NCI-H1436 treated with DMSO at 0.1 percent for 48 hours (cell line): ENCODE measurements at places on chromosomes 16 and 17.

- DNase-seq: no peak
These were observed 22.6 kb downstream of the CNTNAP1 start for GRCh38 chr17:42704837-42705494.

- DNase-seq: no peak
These were observed 94.9 kb downstream of the TMEM132E start for GRCh38 chr17:34673995-34674890.

DNA sequence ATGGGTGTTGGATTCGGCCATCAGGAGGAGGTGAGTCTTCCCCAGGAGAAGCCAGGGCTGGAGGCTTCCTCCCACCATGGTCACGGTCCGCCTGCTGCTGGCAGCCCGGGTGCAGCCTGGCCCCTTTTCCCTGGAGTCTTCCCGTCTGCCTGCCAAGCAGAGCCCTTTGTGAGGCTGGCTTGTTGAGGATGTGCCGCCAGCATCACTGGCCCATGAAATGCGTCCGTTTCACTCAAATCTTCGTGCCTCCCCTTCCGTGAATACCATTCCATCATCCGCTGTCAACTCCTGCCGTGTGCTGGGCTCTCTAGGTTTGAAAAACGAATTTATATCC, 9.6 kb downstream of the VPS4A start:
- no peak for DNase-seq

DNA sequence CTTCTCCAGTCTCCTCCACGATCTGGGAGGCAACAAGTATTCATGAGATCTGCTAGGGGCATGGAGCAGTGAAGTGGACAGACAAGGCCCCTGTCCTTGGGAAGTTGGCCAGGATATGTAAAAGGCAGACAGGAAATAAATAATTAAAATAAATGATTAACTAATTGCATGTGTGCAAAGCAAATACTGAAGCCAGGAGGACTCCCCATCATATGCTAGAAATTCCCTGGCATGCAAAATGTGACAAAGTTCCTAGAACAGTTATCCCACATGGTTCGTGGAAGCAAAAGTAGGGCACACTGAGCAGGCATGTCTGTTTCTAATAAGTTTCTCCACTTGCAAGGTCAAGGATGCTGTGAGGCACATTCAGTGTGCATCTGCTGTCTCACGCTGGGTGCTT, 86.8 kb downstream of the CDYL2 start:
- no peak for DNase-seq

GRCh38 chr17:73497721-73498120, 146.5 kb downstream of the SDK2 start:
- no peak for DNase-seq

- no peak for DNase-seq
These were observed 54.8 kb downstream of the CRISPLD2 start for GRCh38 chr16:84874553-84874952.

DNA sequence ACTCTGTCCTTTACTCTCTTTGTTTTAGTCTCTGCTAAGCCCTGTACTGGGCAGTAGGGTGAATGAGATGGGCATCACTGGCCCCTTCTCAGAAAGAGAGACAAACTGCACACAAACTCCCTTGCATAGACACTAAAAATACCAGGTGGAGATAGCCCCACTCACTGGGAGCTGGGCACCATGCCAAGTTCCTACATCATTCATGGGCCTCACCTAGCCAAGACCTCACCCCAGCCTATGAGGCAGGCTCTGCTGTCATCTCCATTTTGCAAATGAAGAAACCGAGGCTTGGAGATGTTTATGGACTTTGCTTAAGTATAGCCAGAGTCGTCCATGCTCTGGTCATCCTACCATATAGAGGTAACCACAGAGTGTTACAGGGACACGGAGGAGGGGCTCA, 499.8 kb upstream of the CDH11 start:
- no peak for DNase-seq

- DNase-seq: no peak
These were observed 45.5 kb downstream of the MRC2 start for GRCh38 chr17:62672957-62673356.

DNA sequence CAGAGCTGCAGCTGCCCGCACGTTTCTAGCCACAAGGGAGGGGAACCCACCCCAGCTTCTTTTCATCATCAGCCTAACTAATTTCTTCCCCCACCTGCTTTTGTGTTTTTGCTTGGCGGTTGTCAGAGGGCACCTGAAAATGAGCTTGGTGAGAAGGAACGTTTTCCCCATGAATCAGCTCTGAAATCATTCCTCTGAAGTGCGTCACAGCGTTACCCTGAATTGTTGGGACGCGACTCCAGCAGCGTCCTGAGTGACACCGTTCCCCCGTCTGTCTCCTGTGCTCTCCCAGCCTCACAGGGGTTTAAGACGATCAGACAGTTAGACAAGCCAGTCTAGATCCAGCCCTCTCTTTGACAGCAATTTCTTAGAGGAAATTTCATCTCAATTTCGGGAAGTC, 722.9 kb upstream of the EEF2KMT start:
- no peak for DNase-seq

- DNase-seq: no peak
These were observed 599 bp downstream of the RNF112 start for GRCh38 chr17:19411631-19412030.

DNA sequence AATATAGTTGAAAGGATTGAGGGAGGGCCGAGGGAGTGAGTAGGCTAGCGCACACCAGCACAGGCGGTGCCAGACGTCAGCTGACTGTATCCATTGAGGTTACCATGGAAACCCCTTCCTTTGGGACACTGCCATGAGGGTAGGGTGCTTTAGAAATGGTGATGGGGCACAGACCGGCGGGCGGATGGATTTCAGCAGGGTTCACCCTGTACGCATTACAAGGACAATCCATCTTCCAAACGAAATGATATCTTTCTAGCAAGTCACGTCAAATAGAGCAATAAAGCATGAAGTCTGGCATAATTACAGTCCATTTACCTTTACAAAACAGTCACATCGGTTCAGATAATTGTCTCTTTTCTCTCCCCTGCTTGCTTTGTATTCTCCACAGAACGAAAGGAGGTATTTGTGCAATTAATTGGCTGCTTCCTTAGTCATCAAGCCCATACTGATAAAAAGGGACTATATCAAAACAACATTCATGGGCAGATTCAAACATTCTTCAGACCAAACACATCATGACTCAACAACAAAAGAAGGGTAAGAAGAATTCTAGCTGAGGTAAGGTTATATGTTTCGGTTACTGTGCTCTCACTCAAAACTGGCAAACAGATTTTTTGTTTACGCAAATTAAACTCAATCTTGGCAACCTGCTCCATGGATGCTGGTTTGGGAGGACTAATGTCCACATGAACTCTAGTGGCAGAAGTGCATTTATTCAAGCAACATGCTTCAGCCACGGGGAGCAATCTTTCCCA, 140.6 kb downstream of the CDK5R1 start:
- peak; percentile 99 for DNase-seq

GRCh38 chr17:72297326-72298115, 176.7 kb downstream of the SOX9 start:
- no peak for DNase-seq

GRCh38 chr17:14067347-14067746, 2.0 kb upstream of the COX10 start:
- DNase-seq: no peak

DNA sequence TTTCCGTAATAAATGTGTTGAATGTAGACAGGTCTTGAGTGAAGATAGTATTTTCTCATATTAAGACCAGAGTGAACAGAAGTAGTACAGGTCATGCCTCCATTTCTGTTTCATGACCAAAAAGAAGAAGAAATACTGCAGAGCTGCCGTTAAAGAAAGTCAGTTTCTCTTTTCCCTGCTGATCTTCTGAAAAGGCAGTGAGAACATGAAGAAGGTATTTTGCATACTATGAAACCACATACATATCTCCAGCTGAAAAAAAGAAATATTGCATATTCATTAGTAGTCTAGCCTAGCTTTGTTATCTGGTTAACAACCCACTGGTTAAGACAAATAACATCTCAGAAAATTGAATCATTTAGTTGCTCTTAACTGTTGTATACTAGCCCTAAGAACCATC, 138.4 kb downstream of the PHKB start:
- no peak for DNase-seq

DNA sequence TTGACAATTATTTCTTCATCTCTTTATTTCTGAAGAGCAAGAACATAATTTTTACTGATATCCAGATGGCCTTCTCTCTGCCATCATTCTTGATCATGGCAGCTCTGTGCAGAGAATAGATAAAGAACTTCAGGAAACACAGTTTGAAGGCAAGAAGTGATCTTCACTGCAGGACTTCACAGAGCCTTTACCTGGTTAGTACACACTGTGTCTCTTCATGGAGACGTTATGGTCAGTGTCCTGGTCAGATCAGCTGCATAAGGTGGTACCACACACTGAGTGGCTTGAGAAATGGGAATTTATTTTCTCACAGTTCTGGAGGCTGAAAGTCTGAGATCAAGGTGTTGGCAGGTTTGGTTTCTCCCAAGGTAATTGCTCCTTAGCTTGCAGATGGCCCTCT, 129.5 kb downstream of the UTP18 start:
- DNase-seq: no peak

DNA sequence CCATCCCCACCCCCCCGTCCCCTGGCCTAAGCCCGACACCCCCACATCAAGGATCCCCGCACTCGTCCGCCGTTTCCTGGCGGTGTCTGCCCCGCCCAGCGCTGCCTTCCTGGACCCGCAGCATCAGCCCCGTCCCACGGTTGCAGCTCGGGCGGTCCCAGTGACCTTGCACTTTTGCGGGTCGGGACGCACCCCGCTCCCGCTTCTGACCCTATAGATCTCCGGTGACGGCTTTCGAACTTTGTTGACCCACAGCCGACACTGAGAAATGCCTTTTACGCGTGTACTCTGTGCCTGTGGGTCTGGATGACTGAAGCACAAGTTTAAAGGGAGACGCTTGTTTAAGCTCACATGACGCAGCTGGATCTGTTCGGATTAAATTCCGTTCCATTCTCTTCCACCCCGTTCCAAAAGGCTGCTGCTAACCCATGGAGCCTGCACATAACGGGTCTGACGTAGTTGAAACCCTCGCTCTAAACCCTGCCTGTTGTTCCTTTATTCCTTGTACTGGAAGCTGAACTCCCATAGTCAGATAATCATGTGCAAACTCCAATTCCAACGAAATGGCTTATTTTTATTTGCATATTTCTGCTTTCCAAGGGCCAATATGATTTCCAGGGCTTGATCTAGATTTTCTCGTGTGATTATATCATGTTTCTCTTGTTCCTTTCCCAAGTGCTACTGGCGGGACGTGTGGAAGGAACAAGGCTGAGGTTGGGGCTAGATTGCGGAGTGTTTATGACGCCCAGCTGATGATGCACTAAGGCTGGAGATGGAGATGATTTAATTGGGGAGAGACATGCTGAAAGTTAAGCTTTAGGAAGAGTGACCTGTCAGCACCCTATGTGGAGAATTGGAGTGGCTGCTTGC, 834 bp downstream of the FLYWCH1 start:
- no peak for DNase-seq

DNA sequence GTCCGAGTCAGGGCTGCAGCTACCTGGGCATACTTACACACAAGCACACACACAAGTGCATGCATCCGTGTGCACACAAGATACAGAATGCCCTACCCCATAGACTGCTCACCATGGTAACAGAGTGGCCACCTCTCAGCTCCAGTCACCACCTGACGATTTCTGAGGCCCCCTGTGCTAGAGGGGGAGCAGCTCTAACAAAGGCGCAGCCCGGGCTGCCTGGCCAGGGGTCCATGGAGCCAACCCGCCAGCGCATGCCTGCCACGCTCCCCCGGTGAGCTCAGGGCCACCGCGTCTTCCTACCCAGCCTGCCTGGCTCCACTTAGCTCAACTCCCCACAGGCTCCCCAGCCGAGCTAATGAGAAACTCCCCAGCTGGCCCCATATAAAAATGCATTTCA, 75.5 kb downstream of the ZNF423 start:
- DNase-seq: no peak

- no peak for DNase-seq
These were observed 9.3 kb downstream of the C16orf78 start for GRCh38 chr16:49382916-49383315.

- no peak for DNase-seq
These were observed 559.1 kb upstream of the SALL1 start for GRCh38 chr16:51710186-51710585.

- no peak for DNase-seq
These were observed 354.1 kb downstream of the SEC14L1 start for GRCh38 chr17:77494664-77495435.

DNA sequence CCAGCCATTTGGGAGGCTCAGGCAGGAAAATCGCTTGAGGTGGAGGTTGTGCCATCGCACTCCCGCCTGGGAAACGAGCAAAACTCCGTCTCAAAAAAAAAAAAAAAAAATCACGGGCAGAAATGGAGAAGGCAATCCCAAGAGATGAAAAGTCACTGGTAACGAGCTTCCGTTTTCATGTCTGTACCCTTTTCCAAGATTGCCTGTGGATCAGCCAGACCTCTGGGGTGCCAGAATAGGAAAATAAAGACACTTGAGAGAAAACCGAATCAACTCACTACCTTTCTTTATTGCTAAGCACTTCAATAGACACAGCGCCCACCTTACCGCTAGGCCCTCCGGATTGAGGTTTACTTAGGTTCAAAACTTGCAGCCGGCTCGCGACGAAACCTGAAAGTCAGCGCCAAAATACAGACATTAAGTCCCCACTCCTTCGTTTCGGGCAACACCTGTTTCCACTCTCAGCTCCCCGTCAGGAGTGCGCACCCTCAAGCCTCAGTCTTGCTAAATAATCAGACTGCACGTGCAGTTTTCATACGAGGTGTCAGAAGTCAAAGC, 970 bp upstream of the TRAF7 start:
- no peak for DNase-seq

DNA sequence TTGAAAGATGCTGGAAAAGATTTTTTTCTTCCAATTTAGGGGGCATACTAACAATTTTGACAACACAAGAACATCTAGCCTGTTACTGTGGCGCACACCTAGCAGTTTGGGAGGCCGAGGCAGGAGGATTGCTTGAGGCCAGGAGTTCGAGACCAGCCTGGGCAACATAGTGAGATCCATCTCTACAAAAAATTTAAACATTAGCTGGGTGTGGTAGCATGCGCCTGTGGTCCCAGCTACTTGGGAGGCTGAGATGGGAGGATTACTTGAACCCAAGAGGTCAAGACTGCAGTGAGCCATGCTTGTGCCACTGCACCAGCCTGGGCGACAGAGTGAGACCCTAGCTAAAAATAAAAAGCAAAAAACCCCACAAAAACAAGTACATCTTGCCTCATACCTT, 168.8 kb downstream of the TANC2 start:
- no peak for DNase-seq
